ENCODE measurements at places on chromosomes 1 and 21. TPM values are rescaled to one million over a fixed set of nuclear protein-coding genes. Genes with fewer than 3 reads are reported as not detected.

The UBE2U gene
- not detected for total RNA-seq

The FAM72D gene
- 0.97 TPM for total RNA-seq

The SLC5A9 gene
- not detected for total RNA-seq

The LCE5A gene
- total RNA-seq: not detected

The TCEA3 gene
- 0.91 TPM for total RNA-seq

The CA6 gene
- total RNA-seq: not detected

The FOXO6 gene
- total RNA-seq: 0.32 TPM

The C1QTNF12 gene
- total RNA-seq: 0.32 TPM

The CHI3L2 gene
- total RNA-seq: not detected

The GPR25 gene
- total RNA-seq: not detected

The TFAP2E gene
- total RNA-seq: under 0.01 TPM

The ATP5PB gene
- total RNA-seq: 337 TPM

The RIPK4 gene
- total RNA-seq: not detected

The RNF186 gene
- not detected for total RNA-seq

The COL9A2 gene
- total RNA-seq: under 0.01 TPM

The CSF3R gene
- not detected for total RNA-seq

The PEX10 gene
- total RNA-seq: 33.1 TPM

The TTC22 gene
- total RNA-seq: not detected

The PKP1 gene
- total RNA-seq: not detected

The PLA2G2A gene
- not detected for total RNA-seq

The CYP4A11 gene
- not detected for total RNA-seq

The GOLT1A gene
- total RNA-seq: not detected

The COL24A1 gene
- total RNA-seq: under 0.01 TPM

The S100A3 gene
- 0.30 TPM for total RNA-seq

The LHX4 gene
- not detected for total RNA-seq

The RNF187 gene
- 40.9 TPM for total RNA-seq

The CTSK gene
- total RNA-seq: 1.9 TPM

The CDC7 gene
- total RNA-seq: 7.9 TPM

The NR5A2 gene
- 14.3 TPM for total RNA-seq

The LCE1F gene
- not detected for total RNA-seq

The RHBG gene
- total RNA-seq: not detected

The TSPAN1 gene
- 2.0 TPM for total RNA-seq

The DNAJC6 gene
- total RNA-seq: 4.6 TPM

The PRSS38 gene
- not detected for total RNA-seq

The THAP3 gene
- total RNA-seq: 15.3 TPM

The FCMR gene
- not detected for total RNA-seq

The HSD11B1 gene
- total RNA-seq: 0.61 TPM

The LCE3A gene
- not detected for total RNA-seq

The TMEM50B gene
- 34.4 TPM for total RNA-seq

The EEIG2 gene
- 7.5 TPM for total RNA-seq

The HAO2 gene
- total RNA-seq: not detected

The AADACL4 gene
- not detected for total RNA-seq

The HHIPL2 gene
- total RNA-seq: not detected

The PIGV gene
- total RNA-seq: 7.1 TPM

The CD53 gene
- 0.97 TPM for total RNA-seq

The CFHR2 gene
- not detected for total RNA-seq

The SLC26A9 gene
- not detected for total RNA-seq

The IPP gene
- total RNA-seq: 7.4 TPM

All from epithelial cell of umbilical artery (primary cell).